ENCODE measurements at places on chromosomes 12 and 14. TPM values are rescaled to one million over a fixed set of nuclear protein-coding genes. Genes with fewer than 3 reads are reported as not detected.

DNA sequence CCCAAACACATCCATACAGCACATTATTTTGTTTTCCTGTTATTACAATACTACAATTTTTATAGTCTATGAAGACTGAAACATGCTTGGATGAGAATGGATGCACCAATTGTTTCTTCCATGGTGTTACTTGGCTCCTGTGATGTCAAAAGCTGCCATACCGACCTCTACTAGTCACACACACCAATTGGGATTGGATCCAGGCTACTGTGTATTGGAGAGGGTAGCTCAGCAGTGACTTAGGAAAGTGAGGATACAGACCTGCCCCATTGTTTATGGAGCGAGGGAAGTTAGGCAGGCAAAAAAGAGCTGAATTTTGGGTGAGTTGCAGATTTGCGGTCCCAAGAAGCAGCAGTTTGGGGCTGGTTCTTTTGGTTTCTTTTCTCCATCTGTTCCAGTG, 30.8 kb upstream of the AKAP6 start:
- no peaks in the 10 kb centered on the region for H3K4me1 ChIP-seq
- H3K4me3 ChIP-seq, result no peak overlapping the region
- no peak for DNase-seq
- no peaks in the 10 kb centered on the region for H3K27me3 ChIP-seq
- no peak overlapping the region for H3K27ac ChIP-seq

The KRT71 gene
- not detected for total RNA-seq

GRCh38 chr12:9634969-9635754, 27.4 kb upstream of the KLRB1 start:
- H3K4me3 ChIP-seq, result no peak overlapping the region
- no peaks in the 10 kb centered on the region for H3K27me3 ChIP-seq
- DNase-seq, result no peak
- peaks cover 71% of the 10 kb centered on the region for H3K4me1 ChIP-seq

The PRH2 gene
- total RNA-seq, result not detected

The AP1G2 gene
- 492 TPM for total RNA-seq
